Breast epithelium (tissue), 4 donors: ENCODE measurements at places on chromosomes 2 and 18. TPM values are rescaled to one million over a fixed set of nuclear protein-coding genes. Genes with fewer than 3 reads are reported as not detected.

DNA sequence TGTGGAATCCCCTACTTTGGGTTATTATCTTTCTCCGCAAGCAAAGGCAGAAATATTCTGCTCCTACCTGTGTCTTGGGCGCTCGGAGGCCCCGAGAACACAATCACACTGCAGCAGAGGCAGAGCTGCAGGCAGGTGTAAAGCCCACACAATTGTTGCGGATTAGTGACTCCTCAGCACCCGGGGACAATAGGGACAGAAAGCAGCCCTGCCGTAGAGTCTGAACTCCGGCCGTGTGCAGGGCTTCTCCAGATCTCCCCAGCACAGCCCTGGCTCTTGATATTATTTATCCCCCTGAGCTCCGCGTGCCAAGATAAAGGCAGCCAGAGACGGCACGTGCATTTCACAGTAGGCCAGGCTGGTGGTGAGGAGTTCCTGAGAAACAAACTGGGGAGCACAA, 229.2 kb downstream of the EN1 start:
- DNase-seq = no peak

GRCh38 chr2:157155992-157156391, 101.5 kb upstream of the GALNT5 start:
- DNase-seq = no peak

PTCD3 gene
- 70.1 TPM for total RNA-seq

DNA sequence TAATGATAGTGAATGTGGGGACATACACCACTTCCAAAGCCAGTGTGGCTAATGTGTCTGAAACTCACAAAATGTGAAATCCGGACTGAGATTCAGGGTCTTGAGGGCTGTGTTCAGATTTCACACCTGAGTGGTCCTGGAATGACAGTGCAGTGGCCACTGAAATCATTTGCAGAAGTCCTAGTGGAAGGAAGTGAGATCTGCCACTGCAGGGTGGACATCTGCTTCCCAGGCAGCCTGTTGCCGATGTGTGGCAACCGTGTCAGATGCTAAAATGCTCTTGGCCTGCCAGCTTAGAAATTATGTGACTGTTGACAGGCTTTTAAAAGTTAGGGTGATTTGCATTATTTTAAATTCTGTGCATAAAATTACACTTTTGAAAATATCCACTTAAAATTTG, 77.8 kb upstream of the TMEM200C start:
- DNase-seq = no peak

DNA sequence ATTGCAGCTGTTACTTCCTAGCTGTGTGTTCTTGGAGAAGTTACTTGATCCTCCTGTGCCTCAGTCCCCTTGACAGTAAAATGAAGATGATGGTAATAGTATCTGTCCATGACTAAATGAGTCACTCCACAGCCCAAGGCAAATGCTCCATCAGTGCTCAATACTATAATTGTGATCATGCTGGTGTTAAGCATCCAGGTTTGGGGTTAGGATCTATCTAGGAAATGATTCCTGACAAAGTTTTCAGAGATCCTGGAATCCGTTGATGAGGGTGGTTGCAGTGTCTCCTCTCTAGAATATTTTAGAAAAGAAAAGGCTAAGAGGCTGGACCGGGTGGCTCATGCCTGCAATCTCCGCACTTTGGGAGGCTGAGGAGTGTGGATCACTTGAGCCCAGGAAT, 2.7 kb upstream of the PRELID3A start:
- DNase-seq = no peak

SRD5A2 gene
- total RNA-seq = 0.33 TPM
